ENCODE measurements at places on chromosomes 7 and 10. TPM values are rescaled to one million over a fixed set of nuclear protein-coding genes. Genes with fewer than 3 reads are reported as not detected.

DNA sequence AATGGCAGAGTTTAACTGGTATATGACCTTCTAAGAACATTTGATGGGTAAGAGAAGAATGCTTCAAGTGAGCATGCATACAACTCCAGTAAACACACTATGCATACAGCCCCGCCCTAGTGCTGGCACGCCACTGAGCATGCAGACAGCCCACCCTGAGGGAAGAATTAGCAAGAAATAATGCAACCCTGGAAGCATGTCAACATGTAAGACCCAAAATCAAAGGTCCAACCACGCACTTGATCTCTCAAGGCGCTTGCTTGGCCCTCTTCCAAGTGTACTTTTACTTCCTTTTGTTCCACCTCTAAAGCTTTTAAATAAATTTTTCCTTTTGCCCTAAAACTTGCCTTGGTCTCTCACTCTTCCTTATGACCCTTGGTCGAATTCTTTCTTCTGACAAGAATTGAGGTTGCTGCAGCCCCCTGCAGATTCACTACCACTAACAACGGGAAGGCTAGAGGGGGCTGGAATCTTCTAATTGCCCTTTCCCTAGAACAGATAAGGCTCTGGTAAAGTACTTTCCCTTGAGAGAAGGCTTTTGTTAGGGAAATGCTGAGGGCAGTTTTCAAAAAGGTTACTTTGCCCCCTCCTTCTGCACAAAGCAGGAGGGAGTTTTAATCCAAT lies 3.4 kb downstream of the FAM24B start:
- no peak for DNase-seq

DNA sequence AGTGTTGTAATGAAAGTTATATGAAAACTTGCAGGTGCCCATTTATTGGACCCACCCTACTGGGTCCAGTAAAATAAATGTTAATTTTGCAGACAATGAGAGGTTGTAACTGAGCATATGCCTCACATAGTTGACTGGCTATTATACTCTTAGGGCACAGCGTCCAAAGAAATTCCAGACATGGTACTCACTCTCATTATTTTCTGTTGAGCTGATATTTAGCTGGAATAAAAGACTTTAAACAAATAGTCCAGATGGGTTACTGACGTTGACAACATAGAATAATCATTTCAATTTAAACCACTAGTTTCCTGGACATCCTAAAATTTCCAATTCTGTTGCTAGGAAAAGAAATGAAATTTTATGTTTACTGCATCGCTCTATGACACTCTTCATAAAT lies 174.5 kb downstream of the ZNF365 start:
- DNase-seq = no peak

GRCh38 chr10:97089209-97089870 lies 96.4 kb downstream of the SLIT1 start:
- no peak for DNase-seq

GRCh38 chr7:95104739-95105138 lies 197.3 kb downstream of the PPP1R9A start:
- no peak for DNase-seq

DNA sequence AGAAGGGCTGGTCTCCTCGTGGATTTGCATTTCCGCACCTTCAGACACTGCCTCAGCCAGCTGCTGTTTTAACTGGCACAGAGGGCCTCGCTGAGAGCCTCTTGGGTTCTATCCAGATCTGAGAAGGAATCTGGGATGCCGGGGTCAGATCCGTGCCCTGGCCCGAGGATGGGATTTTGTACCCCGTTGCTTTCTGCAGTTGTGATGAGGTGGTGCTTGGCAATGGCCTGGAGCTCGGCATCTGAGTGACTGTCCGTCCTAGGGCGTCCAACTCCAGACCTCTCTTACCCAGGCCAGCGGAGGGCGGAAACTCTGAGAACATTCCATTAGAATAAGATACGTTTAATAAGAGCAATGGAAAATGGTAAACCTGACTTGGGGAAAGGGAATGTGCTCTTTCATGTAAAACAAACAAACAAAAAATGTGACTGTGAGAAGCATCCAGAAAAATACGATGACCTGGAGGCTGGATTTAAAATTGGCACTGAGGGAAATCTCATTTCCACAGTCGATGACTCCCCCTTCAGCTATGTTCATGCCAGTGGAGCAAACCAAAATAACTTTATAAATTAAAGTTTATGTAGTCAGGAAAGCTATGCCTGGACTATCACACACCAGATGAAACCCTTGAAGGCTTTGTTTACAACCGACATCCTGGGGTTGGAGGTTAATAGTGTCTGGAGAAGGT lies 39.6 kb downstream of the GRK5 start:
- DNase-seq = no peak

- DNase-seq = no peak
These were observed 50.7 kb upstream of the GHITM start for GRCh38 chr10:84088626-84089025.

GRCh38 chr10:62154231-62154630 lies 114.4 kb downstream of the RTKN2 start:
- no peak for DNase-seq

GRCh38 chr7:121085922-121086321 lies 97.4 kb downstream of the CPED1 start:
- DNase-seq = no peak

DNA sequence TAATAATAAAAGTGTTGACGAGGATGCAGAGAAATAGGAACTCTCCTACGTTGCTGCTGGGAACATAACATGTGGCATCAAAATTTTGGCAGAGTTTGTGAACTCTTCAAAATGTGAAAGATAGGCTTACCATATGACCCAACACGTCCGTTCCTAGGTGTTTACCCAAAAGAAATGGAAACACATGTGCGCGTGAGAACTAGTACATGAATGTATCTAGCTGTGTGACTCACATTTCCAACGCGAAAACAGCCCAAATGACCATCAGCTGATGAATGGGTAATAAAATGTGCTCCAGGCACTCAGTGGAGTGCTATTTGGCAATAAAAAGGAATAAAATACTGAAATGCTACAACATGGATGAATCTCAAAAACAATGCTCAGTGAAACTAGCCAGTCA lies 10.4 kb upstream of the ELFN1 start:
- DNase-seq = no peak

GRCh38 chr7:157811946-157812345 lies 475.1 kb downstream of the DNAJB6 start:
- DNase-seq = no peak

DNA sequence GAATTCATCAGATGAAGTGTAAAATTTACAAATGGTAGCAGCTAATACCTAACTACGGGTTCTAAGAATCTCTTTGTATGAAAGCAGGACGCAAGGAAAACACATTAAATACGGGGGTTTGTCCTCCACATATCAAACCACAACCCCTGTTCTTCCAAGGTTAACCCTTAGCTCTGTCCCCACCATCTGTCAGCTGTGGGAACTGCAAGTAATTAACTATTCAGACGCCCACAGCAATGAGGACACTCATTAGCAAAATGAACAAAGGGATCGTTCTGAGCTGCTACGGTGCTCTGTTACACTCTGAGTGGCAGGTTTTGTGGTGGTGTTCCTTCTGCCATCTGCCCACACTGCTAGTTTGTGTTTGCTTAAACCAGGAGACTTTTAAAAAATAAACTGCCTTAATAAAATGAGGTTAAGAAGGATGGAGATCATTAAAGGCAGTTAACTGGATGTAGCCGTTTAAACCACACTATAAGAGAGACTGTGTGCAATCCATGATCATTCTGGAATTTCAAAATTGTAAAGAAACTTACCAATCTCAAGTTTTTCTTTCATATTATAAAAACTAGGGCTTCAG lies 51.4 kb downstream of the C10orf67 start:
- DNase-seq = no peak

GRCh38 chr7:51140199-51141164 lies 176.1 kb downstream of the COBL start:
- DNase-seq = no peak

DNA sequence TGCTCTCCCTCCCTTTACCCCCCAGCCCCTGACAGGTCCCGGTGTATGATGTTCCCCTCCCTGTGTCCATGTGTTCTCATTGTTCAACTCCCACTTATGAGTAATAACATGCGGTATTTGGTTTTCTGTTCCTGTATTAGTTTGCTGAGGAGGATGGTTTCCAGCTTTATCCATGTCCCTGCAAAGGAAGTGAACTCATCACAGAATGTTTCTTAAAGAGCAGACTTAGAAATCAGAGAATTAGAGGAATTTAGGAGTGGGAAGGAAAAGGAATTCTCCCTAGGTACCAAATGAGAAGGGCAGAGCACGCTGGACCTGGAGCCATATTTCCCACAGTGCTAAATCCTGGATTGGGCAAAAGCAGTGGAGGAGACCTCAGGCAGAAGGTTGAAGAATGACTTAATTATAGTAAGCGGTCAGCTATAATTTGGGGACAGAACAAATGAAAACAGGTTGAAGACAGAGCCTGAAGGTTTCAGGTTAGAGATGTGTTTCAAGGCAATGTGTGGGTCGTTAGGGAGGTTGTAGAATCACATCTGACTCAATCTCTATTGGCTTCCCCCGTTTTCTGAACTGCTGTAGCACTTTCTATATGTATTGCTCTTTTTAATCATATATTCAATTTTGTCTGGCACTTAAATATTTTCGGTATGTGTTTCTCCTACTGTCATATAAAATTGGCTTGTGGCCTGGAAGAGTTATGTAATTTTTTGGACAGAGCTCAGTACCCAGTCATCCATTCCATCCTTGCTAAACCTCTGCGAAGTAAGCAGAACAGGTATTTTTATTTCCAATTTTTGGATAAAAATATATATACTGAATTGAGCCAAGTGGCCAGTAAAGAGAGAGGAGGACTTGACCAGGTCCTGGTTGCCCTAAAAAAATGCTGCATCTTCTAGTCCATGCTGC lies 210.5 kb upstream of the KLF6 start:
- no peak for DNase-seq

- no peak for DNase-seq
These were observed 541.4 kb downstream of the TCERG1L start for GRCh38 chr10:130770018-130770630.

DNA sequence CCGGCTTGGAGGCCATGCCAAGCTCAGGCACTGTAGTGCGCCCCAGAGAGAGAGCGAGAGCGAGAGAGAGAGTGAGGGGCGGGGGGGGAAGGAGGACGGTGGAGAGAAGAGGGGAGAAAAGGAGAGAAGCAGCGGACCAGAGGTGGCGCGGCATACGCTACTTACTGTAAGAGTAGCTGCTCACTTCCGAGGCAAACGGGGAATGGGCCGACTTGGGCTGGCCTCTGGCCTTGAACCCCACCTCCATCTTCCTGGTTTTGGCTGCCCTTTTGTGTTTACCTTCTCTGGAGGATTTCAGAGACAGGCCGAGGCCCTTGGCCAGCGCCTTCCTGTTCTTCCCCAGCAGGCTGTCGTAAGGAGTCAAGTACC lies 66.9 kb downstream of the TNRC18 start:
- DNase-seq = no peak

DNA sequence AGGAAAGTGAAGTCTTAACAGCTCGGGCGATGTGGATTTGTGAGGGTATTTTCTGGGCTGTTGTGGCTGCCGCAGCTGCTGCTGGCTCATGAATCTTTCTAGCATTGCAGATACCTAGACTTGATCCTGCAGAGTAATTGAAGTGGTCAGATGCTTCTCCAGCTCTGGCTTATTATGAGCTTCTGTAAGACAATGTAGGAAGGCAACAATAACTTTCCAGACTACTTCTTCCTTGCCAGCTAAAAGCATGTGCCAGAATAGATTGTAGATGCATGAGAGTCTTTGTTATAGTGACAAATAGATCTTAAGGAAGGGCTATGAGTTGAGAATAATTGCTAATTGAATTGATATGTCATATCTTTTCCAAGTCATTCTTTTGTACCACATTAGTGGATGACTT lies 461.4 kb upstream of the POT1 start:
- no peak for DNase-seq

- no peak for DNase-seq
These were observed 2.9 kb upstream of the IGF2BP3 start for GRCh38 chr7:23472956-23473843.

GRCh38 chr7:935164-935873 lies 19.2 kb downstream of the ADAP1 start:
- DNase-seq = no peak

GRCh38 chr10:22006379-22006884 lies 2.9 kb upstream of the DNAJC1 start:
- DNase-seq = no peak

DNA sequence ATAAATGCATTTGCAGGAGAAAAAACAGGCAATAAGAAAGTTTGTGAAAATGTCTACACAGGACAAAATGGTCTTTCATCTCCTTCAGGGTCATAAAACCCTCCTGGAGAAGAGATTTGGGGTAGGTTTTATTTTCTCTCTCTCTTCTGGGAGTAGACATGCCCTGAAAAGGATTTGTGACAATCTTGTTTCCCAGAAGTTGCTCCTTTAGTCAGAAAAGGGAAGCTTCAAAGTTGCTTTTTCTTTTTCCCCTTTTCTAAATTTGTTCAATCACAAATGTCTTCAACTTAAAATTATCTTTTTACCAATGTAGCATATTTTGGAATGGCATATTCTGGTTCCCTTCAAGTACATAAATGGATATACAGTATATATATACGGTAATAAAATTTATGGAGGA lies 9.4 kb upstream of the ANKRD22 start:
- DNase-seq = no peak

DNA sequence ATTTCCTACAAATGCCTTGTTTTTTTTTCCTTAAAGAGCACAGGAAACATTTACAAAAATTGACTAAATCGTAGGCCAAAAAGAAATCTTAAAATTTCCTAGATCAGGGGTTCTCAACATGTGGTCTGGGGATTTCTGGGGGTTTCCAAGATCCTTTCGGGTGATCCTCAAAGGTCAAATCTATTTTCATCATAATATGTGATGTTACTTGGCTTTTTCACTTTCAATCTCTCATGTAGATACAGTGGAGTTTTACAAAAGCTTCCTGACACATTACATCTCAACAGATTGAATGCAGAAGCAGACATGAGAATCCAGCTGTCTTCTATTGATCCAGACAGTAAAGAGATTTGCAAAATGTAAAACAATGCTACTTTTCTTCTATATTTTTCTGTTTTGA lies 497.3 kb downstream of the INHBA start:
- DNase-seq = no peak

- DNase-seq = no peak
These were observed 279.0 kb downstream of the DNAJB6 start for GRCh38 chr7:157615852-157616251.

GRCh38 chr7:94510582-94511496 lies 1.2 kb downstream of the CASD1 start:
- no peak for DNase-seq

GRCh38 chr7:99709260-99709659 lies 25.7 kb downstream of the CYP3A7 start:
- DNase-seq = no peak

DNA sequence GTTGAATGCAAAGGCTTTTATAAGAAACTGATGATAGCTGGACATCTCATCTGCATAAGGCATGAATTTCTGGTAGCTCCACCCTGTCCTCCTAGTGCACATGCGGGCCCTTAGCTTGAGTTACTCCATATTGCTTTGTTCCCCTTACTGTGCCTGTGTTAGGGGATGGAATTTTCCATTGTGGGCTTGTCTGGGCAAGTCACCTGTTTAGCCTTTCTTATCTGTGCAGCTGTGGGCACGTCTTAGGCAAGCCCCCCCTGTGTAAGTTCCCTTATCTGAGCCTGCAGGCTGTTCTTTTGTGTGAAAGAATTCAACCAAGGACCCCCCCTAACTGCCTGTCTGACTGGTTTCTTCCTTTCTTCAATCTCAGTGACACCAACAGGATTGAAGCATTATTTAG lies 14.5 kb upstream of the CROT start:
- no peak for DNase-seq

ADAM12 gene
- polyA plus RNA-seq = 25.6 TPM

GHRHR gene
- not detected for polyA plus RNA-seq

ENO4 gene
- polyA plus RNA-seq = 3.1 TPM

SUN3 gene
- polyA plus RNA-seq = not detected

ZNF273 gene
- polyA plus RNA-seq = 11.7 TPM

AASS gene
- polyA plus RNA-seq = 50.3 TPM

TRDMT1 gene
- polyA plus RNA-seq = 9.2 TPM
